ENCODE measurements at places on chromosomes 11 and 22.

DNA sequence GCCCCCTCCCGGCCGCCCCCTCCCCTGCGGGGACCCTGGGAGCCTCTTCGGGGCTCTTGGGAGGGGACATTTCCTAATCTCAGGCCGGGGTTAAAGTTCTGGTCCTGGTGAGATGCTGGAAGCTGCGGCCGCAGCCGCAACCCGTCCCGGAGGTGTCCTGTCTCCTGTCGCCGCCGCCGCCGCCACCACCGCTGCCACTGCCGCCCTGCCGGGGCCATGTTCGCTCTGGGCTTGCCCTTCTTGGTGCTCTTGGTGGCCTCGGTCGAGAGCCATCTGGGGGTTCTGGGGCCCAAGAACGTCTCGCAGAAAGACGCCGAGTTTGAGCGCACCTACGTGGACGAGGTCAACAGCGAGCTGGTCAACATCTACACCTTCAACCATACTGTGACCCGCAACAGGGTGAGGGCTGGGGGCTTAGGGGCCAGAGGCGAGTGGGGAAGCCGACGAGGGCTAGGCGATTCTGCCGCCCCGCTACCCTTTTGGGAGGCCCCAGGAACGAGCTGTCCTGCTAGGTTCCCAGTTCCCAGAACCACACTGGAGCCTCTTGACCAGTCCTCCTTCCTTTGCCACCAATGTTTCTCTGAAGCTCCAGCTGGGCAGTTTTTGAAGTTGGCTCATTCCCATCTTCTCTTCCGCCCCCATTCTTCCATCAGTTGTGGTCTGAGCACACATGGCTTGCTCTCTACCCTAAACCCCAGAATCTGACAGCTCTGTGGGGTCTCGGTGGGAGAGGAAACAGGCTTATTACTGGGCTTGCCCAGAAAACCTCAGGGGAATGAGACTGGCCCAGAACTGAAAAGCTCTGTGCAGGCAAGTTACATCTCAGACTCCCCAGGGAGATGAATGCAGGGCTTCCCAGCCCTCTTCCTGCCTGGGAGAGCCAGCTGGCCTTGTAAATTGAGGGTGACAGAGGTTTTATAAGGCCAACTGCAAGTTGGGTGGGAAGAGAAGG lies 781 bp downstream of the SIDT2 start:
- ATAC-seq = peak; percentile 42

- no peak for ATAC-seq
These were observed 75.0 kb downstream of the C11orf65 start for GRCh38 chr11:108392353-108392752.

DNA sequence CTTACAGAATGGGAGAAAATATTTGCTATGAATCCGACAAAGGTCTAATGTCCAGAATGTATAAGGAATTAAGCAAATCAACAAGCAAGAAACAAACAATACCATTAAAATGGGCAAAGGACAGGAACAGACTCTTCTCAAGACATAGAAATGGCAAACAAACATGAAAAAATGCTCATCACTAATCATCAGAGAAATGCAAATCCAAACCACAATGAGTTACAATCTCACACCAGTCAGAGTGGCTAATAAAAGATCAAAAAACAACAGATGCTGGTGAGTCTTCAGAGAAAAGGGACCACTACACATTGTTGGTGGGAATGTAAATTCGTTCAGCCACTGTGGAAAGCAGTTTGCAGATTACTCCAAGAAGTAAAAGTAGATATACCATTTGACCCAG lies 382.0 kb upstream of the ANO3 start:
- ATAC-seq = no peak

DNA sequence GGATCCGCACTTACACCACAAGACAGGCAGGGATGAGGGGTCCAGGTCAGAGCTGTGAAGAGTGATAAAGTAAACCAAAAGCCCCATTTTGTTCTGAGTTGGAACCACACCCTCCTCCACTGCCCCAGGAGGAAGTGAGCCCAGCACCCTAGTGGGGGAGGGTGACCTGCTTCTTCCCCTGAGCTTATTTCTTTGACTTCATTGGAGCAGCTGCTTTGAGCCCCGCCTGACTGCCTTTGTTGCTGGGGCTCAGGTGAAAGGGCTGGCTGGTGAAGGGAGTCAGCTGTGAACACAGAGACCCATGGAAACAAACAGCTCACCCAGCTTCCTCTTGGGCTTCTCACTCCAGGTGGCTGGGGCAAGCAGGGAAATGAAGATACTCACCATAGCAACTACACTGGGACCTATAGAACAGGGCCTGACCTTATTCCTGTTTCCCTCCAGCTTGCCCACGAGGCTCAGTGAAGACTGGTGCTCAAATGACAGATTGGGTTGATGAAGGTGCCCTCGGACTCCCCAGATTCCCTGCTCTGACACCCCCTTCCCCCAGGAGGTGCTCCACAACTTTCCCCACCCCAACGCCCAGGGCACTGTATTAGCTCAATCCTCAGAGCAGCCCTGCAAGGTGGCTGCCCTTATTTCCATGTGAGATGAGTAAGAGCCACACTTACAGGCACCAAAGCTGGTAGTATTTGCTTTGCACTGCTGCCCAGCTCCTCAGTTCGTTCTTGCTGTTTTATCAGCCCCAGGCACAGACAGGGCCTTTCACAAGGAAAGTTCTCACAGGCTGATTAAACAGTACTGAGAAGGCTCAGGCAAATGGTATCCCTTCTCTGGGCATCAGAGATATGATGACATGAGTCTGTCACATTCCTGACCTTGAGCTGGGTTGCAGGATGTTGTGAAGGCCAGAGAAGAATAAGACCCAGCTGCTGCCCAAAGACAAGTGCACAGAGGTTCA lies 2.4 kb downstream of the UCP2 start:
- ATAC-seq = no peak

DNA sequence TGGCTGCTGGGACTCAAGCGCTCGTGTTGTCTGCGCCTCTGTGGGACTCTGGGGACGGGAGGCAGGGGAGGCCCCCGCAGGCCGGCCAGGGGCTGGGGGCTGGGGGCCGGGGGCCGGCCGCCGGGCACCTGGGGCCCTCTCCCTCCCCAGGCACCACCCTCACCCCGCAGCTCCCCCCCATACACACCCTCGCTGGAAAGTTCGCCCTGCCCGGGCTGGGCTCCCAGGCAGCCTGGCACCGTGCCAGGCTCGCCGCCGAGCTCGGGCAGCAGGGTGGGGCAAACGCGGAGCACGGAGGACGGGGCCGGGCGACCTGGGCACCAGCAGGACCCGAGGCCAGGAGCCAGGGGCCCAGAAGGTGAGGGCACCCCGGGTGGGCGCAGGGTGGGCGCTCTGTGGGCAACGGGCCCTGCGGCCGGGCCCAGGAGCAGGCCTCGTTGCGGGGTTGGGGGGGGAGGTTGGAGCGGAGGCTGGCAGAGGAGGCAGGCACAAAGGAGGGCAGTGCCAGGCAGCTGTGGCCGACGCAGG lies 76.7 kb upstream of the WNT7B start:
- ATAC-seq = peak; percentile 76

- no peak for ATAC-seq
These were observed 12.9 kb upstream of the MRGPRE start for GRCh38 chr11:3245071-3245470.

DNA sequence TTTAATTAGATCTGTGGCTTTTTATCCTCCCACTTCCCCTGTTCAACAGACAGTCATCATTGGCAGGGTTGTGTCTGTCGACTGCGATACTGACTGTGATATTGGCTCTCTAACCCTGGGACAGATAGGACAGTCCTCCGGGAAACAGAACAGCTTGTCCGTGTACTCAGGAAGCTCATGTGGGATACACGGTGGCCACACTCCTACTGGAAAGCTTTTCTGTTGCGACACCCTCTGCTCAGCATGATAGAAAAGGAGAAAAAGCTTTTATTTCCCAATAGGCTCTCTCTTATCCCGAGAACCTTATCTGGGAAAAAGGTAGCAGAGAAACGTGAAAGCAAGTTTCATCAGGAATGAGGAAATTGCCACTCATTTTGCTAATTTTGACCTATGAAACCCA lies 60.4 kb upstream of the HSPA8 start:
- peak; percentile 96 for ATAC-seq

DNA sequence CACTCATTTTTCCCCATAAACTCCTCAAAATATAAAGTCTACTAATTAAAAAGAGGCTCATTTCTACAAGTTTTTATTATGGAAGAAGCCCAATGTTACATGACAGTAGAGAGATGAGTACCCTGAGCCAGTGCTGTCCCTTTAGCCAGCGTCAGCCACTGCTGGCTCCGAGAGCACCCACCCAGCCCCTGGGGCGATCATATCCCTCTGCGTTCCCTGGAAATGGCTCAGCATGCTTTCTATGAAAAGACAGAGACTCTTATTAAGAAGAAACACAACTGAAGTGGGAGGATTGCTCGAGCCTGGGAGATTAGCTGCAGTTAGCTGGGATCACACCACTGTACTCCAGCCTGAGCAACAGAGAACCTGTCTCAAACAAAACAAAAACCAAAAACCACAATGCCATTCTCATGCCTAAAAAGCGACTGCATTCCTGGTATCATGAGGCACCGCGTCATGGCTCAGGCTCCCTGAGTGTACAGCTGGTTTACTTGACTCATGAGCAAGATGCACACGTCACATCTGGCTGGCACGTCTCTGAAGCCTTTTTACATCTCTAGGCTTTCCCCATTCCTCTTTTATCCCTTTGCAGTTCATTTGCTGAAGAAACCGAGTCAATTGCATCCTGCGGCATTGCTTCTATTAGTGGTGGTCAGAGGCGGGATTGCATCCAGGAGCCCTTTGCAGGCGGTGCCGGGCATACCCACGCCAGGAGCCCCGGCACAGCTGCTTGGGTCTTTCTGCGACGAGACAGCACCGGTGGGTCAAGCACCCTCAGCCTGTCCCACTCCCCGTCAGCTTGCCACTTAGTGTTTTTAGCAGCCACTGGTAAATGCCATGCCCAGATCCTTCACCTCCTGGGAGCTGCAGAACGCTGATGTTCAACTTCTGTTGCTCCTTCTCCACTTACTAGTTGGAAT lies 119.9 kb downstream of the CTTN start:
- no peak for ATAC-seq

DNA sequence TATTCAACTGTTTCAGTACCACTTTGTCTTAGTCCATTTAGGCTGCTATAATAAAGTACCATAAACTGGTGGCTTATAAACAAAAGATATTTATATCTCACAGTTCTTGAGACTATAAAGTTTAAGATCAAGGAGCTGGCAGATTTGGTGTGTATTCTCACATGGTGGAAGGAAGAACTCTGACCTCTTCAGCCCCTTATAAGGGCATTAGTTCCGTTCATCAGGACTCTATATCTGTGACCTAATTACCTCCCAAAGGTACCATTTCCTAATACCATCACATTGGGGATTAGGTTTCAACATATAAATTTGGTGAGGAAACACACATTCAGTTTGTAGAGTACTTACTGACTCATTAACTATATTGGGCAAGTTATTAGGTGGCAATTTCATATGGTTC lies 10.7 kb upstream of the ARL14EP start:
- no peak for ATAC-seq

GRCh38 chr11:46972821-46973220 lies 36.3 kb downstream of the CSTPP1 start:
- ATAC-seq = no peak

- no peak for ATAC-seq
These were observed 4.4 kb downstream of the DCPS start for GRCh38 chr11:126308271-126308671.

DNA sequence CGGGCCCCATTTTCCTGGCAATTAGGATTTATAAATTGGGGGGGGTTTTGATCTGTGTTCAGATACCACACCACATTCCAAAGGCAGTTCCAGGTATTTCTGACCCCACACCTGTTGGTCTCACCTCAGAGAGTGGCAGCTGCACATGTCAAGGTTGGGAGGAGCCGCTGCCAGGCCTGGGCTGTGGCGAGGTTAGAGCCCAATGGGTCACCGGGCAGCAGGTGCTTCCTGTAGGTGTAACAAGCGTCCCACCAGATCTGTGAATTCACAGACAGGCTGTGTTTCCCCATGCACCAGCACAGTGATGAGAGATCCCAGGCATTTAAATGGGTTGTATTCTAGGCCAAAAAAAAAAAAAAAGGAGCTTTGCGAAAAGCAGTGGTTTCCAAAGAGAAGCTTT lies 58.6 kb downstream of the CABIN1 start:
- no peak for ATAC-seq

DNA sequence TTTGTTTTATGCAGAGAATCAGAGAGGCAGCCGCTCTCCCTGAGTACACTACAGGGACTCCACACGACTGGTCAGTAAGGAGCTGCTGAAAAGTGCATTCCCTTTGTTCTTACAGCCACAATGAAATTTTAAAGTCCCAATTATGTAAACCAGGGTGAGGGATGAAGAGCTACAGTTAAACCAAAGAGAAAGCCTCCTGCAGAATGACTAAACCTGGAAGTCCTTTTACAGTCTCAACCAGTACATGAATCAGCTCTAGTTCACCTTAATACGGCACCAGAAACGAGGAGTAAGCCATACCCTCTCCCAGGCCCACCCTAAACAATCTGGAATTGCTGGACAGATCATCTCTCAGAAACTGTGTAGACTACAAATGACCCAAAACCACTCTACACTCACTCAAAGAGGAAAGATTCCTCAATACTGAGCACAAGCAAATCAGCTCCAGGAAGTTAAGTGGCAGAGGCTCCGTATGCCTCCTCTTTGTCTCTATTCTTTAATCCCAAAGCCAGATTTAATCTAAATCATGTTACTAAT lies 113.1 kb downstream of the RBFOX2 start:
- no peak for ATAC-seq

DNA sequence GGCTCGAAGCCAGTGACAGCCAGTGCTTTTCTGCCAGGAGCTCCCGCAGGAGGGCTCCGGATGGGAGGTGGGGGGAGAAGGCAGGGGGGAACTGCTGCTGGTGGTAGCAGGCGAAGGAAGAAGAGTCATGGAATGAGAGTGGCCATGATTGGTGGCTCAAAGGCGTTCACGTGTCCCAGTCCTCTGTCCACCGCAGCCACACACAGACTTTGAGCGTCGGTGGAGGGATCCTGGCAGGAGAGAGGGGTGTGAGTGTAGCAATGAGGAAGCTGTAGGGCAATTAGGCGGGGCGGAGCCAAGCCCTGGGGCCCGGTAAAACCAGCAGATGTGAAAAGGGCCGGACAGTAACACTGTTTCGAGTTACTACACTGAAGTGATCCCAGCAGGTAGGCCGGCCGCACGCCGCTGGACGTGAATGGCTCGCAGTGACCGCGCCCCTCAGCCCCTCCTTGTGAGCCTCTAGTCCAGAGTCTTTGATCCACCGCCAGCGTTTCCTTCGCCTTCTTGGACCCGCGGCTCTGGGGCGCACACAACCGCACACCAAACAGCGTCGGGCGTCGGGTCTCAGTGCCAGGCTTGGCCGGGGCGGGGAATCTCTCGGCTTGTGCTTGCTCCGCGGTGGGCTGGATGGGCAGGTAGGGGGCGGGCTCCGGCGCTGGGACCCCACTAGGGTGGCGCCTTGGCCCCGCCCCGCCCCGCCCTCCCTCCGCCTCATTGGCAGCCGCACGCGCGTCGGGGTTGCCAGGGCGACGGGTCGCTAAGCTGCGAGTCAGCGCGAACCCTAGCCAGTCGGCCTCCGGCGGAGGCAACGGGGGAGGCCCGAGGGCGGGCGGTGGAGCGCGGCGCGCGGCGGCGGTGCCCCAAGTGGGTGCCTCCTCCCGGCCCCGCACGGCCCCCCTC lies at the start of gene LRRC10B:
LRRC10B (plus strand) TSS at position 788 of the 900 bp plus-strand sequence. CDS start 250 bp downstream, outside the sequence.
- peak; percentile 8 for ATAC-seq

GRCh38 chr22:19111584-19111983 lies 10.6 kb downstream of the DGCR2 start:
- no peak for ATAC-seq

Data from gastroesophageal sphincter (tissue), 4 donors.